ENCODE measurements at places on chromosomes 3 and 15.

- no peak for DNase-seq
Observed at GRCh38 chr3:183812761-183813445, 12.5 kb downstream of the MAP6D1 start.

DNA sequence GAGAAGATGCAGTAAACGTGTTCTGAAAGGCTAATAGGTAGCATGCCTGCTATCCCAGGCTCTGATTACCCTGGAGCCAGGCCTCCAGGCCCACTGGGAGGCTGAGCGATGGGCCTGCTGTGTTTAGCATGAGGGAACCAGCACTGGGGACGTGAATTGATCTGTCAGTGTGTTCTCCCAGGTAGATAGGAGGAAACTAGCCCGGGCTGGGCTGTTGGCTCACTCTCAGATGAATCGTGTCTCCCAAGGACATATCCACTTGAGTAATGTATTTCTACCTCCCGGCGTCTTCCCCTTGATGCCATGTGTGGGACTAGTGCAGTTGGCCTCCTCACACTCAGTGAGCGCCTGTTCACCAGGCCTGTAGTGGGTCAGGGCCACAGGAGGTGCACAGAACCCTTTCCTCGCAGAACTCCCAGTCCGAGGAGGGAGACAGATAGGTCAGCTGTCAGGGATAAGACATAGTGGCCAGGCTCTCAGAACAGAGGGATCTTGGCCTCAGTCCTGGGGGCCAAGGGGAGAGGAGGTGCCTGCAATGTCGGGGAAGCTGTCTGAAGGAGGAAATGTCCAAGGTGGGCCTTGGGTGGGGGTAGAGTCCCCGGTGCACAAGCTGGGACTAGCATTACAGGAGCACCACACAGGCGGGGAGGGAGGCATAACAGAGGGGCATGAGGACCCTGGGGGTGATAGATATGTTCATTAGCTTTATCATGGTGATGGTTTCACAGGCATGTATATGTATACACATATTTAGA lies 111.7 kb downstream of the DNAJB8 start:
- no peak for DNase-seq

DNA sequence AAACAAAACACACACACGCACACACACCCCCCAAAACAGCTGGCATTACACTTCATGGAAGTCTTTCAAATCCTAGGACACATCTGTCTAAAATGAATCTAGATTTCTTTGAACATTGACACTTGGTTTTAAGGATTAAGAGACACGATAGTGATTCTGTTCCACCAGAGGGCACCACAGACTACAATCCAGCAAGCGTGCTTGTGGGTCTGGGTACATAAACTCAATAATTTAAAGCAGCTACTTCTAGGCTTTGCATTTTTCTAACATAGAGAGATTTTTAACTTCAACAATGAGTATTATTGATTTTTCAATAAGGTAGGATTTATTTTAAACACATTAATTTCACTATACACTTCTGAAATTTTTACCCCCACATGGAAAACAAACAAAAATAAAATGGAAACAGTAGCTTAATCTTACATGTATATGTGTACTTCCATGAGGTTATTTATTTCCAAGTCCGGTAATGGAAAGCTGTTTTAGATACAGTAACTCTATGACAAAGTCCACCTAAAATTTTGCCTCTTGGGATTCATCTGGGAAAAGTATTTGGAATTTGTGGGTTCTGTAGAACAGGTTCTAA lies 564.0 kb upstream of the TGFBR2 start:
- DNase-seq, result peak; percentile 33

DNA sequence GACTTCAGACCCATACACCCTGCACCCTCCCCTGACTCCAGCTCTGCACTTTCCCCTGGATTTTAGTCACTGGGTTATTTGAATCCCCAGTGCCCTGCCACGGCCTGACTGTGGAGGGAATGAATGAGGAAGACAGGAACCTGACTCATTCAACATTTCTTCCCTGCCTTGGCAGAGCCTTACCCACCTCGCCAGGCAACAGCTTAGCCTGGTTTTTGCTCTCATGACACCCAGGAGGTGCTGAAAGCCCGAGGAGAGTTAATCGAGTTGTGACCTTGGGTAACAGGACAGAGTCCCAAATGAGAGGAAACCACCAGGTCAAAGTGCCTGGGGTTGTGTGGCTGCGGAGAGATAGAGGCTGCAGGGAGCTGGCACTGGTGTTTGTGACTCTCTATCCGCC lies 128.3 kb downstream of the SMAD6 start:
- no peak for DNase-seq

DNA sequence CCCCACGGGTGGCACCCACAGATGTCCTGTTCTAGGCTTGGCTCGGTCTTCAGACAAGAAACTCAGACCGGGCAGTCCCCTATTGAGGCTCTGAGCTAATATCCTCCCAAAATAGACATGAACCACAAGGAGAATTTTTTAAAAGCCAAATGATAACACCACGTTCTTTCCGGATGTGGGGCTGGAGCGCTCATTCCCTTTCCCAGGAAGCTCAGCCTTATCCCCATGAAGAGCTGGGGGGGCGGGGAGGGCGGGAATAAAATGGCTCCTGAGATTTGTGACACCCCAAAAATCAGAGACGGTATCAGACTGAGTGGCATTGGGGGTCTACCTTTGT lies 1.1 kb downstream of the SLC6A1 start:
- DNase-seq, result no peak

GRCh38 chr3:11335056-11335608 lies 62.9 kb downstream of the ATG7 start:
- no peak for DNase-seq

- DNase-seq, result no peak
Observed at GRCh38 chr15:95266451-95267061, 1035.2 kb downstream of the MCTP2 start.

DNA sequence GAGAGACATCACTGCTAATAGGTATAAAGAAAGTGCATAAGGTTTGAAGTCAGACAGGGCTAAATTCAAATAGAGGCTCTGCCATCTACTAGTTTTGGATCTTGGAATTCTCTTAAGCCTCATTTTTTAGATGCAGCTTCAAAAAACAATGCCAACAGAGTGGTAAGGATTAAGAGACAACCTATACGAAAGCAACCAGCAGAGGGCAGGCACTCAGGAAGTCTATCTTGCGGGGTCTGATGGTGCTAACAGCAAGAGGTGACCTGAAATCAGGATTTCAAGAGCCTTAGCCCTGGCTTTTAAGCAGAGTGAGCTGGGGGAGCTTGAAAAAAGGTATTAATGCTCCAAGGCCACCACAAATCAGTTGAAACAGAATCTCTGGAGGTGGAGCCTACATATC lies 40.7 kb downstream of the LDHAL6B start:
- peak; percentile 4 for DNase-seq

GRCh38 chr3:35745802-35746484 lies 106.6 kb downstream of the ARPP21 start:
- no peak for DNase-seq

DNA sequence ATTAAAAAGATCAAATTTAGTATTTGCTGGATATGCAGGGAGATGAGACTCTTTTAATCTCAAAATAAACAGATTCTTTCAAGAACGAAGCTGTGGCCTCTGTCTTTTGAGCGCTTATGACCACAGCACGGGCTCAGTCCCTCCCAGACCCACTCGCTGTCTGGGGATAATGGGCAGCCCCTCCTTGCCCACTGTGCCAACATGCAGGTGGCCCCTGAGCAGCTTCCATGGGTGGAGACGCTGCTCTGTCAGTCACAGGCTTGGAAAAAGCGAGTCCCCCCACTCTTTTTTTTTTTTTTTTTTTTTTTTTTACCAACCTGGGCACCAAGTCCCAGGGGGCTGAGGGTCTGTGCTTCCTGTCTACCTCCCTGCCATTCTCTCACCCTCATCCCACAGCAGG lies 150.9 kb downstream of the LRRK1 start:
- DNase-seq, result no peak

DNA sequence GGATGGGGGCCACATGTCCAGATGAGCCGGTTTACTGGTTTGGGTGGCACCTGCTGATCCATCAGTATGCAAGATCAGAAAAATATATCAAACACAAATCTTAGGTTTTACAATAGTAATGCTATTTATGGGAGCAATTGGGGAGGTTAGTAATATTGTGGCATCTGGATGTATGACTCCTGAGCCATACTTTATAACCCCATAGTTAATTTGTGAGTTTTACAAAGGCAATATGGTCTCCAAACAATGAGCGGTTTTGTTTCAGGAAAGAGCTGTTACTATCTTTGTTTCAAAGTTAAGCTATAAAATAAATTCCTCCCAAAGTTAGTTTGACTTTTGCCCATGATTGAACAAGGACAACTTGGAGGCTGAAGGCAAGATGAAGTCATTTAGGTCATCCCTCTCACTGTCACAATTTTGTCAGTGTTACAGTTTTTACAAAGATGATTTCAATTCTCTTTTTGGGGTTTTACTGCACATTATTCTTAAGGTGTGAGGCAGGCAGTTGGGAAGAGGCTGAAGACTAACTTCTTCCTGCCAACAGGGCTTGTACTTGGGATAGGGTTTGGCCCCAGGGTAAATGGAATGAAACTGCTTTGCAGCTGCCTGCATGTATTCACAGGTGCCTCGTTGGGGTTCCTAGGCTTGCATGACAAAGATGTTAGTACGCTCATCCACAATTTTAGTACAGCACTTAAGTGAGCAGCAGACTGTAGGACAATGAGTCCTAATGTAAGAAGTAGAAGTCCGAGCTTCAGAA lies 296.6 kb upstream of the NDN start:
- no peak for DNase-seq

DNA sequence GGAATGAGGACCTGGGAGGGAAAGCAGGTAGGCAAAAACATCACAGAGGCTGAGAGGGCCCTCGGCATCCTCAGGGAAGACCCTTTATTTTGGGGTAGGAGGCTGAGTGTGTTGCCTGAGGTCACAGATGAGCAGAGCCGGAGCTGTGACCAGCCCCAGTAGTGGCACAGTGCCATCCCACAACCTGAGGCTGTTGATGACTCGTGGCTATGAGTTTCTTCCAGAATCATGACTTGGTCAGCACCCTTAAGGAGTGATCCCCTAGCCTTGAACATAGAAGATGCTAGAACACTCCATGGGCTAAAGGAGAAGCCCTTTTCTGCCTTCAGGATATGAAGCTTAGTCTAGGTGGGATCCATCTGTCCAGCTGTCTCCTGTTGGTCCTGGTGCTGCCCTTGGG lies 19.5 kb upstream of the CXCR6 start:
- no peak for DNase-seq

DNA sequence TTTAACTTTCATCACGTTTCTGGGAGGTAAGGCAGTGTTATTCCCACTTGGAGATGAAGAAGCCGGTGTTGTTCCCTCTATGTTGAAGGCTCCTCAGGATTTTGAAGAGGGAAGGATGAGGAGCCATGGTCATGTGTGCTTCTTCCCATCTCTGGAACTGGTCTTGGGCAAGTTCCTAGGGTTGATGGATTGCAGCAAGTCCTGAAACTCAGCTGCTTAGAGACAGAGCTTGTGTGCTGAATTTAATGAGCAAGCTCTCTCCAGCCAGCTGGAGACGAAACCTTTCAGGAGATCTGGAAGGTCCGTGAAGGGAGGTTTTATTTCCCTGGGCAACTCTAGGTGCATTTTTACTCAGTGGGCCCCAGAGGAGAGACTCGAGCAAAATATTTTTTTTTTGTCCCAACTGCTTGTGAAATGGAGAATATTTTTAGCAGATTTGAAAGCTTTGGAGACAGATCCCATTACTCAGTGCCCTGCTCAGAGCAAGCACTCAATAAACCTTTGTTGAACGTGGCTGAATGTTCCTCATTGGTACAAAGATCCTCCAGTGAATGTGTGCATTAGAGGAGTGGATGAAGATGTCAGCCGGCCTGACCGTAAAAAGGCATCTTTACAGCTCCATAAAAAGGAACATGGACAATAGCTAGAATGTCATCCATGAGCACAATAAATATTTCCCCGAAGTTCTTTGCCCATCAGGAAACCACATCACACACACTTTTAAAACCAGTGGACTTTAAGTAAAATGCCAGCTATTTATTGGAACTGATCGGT lies 55.6 kb upstream of the RGMA start:
- no peak for DNase-seq

DNA sequence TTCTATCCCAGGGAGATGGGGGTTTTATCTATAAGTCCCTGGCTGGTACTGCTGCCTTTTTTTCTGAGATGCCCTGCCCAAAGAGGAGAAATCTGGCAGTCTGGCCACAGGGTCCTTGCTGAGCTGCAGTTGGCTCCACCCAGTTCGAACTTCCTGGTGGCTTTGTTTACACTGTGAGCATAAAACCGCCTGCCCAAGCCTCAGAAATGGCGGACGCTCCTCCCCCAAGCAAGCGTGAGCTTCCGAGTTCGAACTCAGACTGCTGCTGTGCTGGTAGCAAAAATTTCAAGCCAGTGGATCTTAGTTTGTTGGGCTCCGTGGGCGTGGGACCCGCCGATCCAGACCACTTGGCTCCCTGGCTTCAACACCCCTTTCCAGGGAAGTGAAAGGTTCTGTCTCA lies 126.8 kb upstream of the SUCLG2 start:
- no peak for DNase-seq

DNA sequence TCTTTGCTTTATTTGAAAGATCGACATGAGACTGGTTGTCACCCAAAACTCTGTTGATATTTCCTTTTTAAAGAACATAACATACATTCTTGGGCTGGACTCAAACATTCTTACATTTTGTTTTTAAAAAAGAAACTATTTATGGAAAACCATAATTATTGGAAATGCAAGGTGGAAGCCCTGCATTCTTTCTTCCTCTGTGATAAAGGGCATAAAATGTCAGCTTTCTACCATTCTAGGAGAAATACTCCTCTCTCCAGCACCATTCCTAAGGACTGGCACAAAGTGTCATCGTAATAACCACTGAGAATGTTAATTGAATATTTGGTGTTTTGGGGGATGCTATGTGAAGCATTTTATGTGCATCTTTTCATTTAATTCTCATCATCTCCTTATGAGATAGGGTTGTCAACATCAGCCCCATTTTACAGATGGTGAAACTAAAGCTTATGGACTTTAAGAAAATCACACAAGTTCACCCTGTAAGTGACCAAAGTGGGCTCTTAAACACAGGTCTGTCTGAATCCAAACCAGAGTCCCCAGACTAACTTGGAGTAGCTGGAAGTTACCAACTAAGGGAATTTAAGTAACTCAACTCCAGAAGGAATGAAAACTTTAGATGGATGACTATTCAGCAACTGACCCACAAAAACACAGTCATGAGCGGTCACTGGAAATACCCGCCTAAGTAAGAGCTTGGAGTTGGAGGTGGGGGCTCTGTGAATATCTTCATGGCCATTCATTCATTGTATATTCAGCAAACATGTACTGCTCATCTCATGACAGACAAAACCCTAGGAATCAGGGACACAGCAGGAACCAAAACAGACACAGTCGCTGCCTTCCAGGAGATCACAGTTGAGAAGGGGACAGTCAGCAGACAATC lies 45.9 kb upstream of the LMCD1 start:
- DNase-seq, result no peak

- DNase-seq, result no peak
Observed at GRCh38 chr3:108250626-108251025, 28.4 kb upstream of the IFT57 start.

GRCh38 chr3:176928582-176928931 lies 268.7 kb downstream of the TBL1XR1 start:
- no peak for DNase-seq

GRCh38 chr3:50274371-50275104 lies 4.3 kb upstream of the LSMEM2 start:
- DNase-seq, result no peak

GRCh38 chr3:153866901-153867300 lies 254.3 kb upstream of the ARHGEF26 start:
- no peak for DNase-seq
